Adrenal gland (tissue), 19 donors: ENCODE measurements at places on chromosomes 4 and X.

DNA sequence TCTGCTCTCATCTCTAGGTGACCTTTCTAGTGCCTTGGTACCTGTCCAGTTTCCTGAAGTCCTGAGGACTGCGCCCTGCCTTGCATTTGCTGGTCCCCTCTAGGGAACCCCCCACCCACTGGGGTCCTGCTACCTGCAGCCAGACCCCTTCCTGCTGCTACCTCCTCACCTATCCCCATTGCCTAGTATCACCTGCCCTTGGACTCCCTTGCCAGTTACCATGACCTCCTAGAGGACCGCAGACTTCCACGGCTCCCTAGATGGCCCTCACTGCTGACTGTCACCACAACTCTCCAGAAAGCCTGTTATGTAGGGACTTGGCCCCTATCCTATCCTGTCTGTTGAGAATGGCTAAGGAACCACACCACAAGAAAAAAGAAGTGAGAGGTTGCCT is 166.6 kb downstream of the EFNB1 start:
- DNase-seq = no peak

DNA sequence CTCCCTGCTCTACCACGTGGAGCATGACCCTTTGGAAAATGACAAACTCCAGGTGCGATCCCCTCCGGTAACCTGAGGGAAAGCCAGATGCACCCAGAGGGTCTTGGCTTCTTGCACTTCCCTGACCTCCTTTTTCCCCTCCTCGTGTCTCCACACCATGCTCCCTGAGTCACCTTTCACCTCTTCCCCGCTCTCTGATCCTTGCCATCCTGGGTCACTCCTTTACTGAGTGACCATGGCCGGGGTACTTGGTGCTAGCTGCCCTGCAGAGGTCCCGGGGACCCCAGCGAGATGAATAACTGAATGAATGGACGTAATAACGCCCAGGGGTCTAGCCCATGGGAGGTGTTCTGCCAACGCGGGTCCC is 401 bp upstream of the ZFP92 start:
- no peak for DNase-seq

GRCh38 chr4:26239801-26240200 is 81.0 kb upstream of the RBPJ start:
- no peak for DNase-seq

- no peak for DNase-seq
Observed at GRCh38 chrX:1026263-1027015, 186.0 kb downstream of the CRLF2 start.

- no peak for DNase-seq
Observed at GRCh38 chr4:185587030-185587426, 51.7 kb upstream of the PDLIM3 start.

- no peak for DNase-seq
Observed at GRCh38 chr4:1154523-1155182, 17.7 kb downstream of the SPON2 start.

- no peak for DNase-seq
Observed at GRCh38 chr4:71259911-71260331, 78.9 kb upstream of the SLC4A4 start.

- DNase-seq = no peak
Observed at GRCh38 chr4:112857461-112857860, 192.0 kb upstream of the ANK2 start.

GRCh38 chr4:168411318-168412150 is 68.8 kb downstream of the DDX60L start:
- DNase-seq = no peak

- no peak for DNase-seq
Observed at GRCh38 chr4:133484287-133484686, 335.2 kb downstream of the PCDH10 start.

DNA sequence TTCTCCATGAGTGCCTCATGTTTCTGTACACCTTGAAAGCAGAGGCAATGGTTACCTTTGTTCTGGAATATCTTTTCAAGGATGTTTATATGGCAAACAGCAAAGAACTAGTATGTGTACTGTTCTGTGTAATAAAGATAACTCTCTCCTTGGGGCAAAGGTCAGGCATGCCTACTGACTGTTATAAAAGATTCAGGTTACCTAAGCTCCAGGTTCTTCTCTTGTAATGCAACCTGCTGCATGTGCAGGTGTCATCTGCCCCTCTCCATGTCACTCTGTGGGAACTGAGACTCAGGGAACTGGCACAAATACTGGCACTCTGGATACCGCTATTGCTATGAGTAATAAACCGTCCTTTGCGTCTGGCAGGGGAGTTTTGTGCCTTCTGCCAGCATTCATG is 5.4 kb upstream of the TRPC3 start:
- no peak for DNase-seq

DNA sequence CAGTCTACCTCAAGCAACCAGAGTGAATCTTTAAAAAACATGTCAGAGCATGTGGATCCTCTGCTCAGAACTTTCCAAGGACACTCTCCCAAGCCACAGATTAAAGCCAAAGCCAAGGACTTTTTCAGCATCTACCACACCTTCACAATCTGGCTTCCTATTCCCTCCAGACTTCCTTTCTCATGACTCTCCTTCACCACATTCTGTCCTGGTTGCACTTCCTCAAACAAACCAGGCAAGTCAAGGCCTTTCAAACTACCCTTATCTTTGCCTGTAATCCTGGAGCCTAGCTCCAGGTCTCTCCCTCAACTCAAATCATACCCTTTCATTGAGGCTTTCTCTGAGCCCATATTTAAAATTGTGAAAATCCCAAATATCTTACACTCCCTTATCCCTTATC is 191.6 kb upstream of the GALNTL6 start:
- DNase-seq = no peak

DNA sequence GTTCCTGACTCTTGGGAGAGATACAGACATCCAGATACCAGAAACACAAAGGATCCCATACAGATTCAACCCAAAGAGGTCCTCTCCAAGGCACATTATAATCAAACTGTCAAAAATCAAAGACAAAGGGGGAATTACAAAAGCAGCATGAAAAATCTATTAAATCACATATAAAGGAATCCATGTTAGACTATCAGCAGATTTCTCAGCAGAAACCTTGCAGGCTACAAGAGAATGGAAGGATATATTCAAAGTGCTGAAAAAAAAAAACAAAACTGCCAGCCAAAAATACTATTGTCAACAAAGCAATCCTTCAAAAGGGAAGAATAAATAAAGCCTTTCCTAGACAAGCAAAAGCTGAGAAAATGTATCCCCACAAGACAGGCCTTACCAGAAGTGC is 14.8 kb upstream of the ADGRL3 start:
- DNase-seq = no peak

DNA sequence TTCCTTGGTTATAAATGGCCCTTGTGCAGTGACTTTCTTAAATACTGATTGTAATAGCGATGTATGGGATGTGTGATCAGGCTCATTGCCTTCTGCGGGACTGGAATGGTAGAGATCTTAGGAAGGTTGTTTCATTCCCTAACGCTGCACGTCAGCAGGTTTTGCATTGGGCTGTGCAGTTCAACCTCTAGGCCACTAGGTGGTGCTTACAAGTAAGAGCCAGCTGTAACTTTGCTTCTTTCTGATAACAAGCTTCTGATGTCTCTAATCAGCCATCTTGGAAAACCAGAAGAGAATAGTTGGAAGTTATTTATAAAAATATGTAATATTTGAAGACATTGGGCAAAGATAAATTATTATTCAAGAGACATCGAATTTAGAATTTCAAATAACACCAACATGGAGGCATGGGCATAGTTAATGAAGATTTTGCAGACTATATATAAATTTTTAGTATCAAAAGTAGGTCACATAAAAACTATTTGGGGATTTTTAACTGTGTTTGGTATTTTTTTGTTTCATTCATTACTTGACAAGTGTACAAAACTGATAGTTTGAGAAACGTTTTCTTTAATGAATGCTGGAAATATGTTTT is 339.7 kb upstream of the PCDH7 start:
- peak; percentile 50 for DNase-seq

- no peak for DNase-seq
Observed at GRCh38 chr4:148229798-148230197, 212.4 kb downstream of the NR3C2 start.

DNA sequence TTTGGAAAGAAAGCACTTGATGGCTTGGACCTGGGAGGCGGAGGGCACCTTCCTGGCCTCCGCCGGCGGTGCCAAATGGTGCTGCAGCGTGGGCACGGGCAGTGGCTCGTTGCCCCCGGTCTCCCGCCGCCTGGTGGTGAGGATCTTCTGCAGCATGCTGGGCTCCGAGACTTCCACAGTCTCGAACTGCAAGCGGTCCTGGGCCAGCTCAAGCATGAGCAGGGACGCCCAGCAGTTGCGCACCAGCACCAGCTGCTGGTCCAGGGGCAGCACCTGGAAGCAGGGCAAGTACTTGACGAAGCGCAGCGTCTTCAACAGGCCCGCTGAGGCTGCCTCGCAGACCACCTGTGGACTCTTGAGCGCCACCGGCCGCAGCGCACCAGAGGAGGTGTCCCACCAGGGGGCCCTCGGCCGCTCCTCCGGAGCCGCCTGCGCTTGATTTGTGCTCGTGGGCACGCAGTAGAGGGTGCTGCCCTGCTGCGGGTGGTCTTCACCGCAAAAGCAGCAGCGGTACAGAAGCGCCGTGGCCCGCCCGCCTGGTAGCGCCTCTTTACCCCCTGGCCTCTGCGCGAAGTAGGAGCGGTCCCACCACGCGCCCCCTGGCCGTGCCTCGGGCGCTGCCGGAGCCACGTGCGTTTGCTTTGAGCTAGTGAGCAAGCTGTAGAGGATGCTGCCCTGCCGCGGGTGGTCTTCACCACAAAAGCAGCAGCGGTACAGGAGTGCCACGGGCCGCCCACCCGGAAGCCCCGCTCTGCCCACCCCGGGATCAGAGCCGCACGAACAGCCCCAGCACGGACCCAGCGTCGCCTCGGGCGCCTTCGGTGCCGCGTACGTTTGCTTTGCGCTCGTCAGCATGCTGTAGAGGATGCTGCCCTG is 689 bp downstream of the NR0B1 start:
- peak; percentile 71 for DNase-seq

DNA sequence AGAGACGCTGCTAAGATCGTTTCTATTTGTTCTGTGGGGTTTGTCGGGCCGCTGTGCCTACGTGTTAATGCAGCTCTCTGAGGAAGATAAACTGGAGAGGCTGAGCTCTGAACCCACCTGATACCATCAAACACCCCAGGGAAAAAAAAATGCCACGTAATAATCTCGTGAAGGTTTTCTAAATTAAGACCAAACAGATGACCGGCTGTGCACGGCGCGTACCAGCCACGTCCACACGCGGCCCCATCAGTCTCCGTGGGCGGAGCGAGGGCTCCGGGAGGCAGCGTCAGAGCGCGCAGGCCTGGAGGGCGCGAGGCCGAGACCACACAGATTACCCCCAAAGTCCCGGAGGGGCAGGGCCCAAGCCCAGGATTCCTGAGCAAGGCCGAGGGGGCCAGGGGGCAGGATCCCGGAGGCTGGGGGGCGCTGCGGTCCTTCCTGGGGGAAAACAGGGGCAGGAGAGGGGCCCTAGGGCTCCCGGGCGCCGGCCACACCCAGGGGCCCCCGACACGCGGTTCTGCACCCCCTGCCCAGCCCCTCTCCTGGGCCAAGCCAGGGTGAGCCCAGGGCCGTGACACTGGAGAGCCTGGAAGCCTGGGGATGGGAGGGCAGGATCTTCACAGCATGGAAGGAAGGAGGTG is 91.9 kb downstream of the FAM53A start:
- DNase-seq = no peak

DNA sequence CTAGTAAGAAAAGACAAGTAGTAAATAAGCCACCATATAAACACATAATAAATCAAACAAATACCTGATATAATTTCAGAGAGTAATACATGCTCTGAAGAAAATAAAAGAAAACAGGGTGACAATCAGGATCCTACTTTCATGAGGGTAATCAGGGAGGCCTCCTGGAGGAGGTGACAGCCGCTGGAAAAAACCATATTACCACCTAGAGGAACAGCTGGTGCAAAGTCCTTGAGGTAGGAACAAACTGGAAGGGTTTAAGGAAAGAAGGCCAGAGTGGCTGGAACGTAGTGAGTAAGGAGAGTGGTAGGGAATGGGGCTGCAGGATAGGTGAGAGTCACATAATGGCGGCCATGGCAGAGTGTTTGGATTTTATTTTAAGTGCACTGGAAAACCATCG is 19.1 kb upstream of the PLAC1 start:
- DNase-seq = no peak

DNA sequence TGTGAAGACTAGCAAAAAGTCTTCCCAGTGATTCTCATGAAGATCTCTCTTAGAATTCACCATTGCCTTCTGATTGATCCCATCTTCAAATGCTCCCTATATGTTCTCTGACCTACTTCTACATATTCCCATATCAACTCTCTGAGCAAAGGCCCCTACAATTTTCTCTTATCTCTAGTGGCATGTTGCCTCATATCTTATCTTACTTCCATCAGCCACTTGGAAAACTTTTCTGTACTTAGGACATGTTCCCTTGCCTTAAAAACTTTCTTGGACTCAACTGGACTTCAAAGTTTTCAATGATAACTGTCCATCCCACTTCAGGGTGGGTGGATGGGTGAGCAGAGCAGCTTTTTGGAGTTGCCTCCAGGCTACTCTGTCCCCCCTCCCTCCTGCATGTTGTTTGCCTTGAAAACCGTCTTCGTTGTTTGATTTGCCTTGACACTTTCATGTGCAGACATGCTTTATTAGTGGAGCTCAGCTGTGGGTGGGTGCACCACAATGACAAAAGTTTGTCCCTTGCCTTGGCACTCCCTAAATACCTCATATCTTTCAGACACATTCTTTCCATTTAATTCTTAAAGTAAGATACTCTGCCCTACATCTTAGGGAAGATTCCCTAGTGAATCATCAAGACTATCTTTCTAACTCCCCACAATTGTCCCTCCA is 18.3 kb upstream of the USP27X start:
- no peak for DNase-seq
